Camera-type eye (tissue), 1 donor: ENCODE measurements at places on chromosomes 7 and 10. TPM values are rescaled to one million over a fixed set of nuclear protein-coding genes. Genes with fewer than 3 reads are reported as not detected.

DGKB gene
- total RNA-seq, result 22.7 TPM

PALD1 gene
- total RNA-seq, result 11.7 TPM

VSTM4 gene
- 30.1 TPM for total RNA-seq

HOXA3 gene
- not detected for total RNA-seq
